Activated CD4-positive, alpha-beta T cell treated with anti-CD3 and anti-CD28 coated beads, Interleukin-2, amount 50 U/mL, for 24 hours (primary cell): ENCODE measurements at places on chromosomes 3 and 15.

GRCh38 chr3:16551342-16551976 is 38.0 kb upstream of the RFTN1 start:
- no peak for DNase-seq

GRCh38 chr15:48253172-48253571 is 47.1 kb downstream of the SLC12A1 start:
- no peak for DNase-seq

DNA sequence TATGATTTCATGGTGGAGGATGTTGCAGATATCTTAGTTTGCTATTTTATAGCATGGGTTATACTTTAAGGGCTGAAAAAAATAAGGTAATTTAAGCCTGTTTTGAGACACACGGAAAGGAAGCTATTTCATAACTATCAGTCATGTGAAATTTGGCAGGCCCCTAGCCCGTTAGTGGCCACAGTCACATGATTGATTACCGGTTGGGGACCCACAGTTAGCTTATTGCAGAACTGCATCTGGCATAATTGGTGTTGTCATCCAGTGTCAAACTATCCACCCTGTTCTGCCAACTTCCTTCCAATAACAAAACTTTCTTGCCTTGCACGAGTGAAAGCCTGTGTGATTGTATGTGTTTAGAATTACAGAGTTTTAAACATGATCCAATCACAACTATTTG is 35.2 kb downstream of the FNDC3B start:
- DNase-seq, result no peak

DNA sequence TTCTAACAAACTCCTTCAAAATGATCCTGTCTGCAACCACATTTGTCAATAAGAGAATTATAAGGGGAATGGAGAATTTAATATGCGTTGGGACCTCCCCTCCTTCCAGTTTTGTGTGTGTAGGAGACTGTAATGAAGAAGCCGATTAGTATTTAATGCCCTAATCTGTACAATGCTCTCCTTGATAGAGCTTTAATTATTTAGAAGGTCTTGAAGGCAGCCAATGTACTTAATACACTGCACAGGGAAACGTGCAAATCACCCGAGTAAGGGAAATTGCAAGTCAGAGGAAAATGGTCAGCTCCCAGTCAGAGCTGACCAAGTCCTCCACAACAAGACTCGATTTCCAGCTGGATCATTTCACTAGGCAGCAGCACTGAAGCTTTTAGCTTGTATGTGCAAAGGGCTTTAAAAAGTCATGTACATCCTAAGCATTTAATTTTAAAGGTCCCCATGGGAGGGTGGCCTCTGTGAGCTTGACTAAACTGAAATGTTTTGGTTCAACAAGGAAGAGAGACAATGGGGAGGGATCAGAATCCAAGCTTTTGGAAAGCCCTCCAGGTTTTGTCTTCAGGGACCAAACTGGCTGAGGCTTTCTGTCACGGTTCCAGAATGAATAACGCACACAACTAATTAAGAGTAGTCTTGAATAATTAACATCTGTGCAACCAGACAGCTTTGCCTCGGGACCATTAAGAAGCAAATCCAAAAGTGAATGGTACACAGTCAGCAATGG is 159.8 kb upstream of the MITF start:
- no peak for DNase-seq

DNA sequence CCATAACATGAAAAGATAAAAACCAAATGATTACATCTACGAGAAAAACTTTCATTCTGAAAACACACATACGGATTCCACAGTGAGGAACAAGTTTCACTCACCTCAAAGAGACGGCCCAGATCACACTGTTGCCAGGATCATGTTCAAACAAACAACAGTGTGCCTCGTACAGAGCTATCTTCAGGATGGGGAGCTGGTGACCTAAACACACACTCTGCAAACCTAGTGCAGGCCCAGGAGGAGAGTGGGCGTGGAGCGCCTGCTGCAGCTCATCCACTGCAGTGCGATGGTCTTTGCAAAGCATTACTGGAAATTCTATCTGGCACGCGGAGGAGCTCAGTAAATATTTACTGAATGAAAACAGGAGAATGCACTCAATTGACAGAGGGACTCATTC is 38.5 kb downstream of the TAMM41 start:
- DNase-seq, result no peak

DNA sequence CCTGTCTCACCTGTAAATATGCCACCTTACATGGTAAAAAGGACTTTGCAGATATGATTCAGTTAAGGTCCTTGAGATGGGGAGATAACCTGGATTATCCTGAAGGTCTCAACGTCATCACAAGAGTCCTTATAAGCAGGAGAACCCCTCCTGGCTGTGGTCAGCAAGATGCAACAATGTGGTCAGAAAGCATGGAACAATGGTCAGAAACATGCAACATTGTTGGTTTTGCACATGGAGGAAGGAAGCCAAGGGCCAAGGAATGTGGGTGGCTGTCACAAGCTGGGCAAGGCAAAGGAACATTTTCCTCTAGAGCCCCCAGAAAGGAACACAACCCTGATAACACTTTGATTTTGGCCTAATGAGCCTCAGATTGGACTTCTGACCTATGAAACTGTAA is 9.4 kb upstream of the SUMF1 start:
- DNase-seq, result no peak

- no peak for DNase-seq
These were observed 340.2 kb downstream of the LRRC3B start for GRCh38 chr3:26962492-26963360.

- no peak for DNase-seq
These were observed 298.3 kb downstream of the SHQ1 start for GRCh38 chr3:72549761-72550581.

DNA sequence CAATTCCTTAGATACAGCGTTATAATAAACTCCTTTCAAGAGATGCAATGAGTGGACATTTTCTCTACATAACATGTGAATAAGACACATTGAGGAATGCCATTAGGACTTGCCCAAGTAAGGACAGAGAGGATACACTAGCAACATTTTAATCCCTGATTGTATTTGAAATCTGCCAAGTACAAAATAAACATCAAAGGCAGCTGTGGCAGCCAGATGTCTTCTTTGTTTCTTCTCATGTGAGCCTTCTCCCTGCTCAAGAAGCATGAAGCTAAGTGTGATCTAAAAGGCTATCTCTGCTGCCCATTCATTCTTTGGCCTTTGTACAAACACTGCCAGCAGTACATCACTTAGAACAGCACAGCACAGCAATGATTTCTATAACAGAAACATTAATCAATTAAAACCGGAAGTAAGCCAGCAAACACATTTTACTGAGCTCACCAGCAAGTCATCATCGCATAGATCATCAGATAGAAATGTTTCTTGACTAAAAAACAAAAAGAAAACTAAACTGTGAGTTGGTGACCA is 364.0 kb downstream of the CNTN6 start:
- DNase-seq, result no peak

DNA sequence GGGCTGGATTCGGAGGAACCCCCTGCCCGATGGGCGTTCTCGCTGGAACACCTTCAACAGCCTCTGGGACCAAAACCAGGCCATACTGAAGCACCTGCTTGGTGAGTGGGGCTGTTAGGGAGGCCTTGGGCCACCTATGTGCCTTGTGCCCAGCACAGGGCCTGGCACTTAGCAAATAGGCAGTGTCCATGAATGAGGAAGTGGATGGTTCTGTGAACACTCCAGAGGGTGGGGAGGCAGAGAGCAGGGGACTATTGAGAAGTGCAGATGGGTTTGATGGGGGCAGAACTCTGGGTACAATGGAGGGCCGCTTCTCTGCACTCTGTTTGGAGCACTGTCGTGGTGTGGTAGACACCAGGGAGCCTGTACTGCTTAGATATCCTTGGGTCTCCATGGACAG is 1.5 kb downstream of the ECE2 start:
- DNase-seq, result no peak

DNA sequence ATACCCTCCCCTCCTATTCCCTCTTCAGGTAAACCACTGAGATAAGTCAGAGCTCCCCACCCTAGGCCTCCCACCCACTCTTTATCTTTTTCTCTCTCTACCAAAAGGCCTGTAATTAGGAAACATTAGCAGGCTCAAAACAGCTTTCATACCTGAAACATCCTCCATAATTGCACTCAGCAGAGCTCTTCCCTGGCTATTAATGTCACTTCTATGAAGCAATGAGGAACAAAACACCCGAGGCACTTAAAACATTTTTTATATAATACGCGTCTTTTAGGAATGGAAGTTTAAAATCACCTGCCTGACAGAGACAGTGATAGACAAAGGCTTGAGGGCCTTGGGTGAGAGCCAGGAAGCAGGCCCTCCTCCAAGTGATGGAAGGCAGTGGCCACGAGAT is 138.9 kb downstream of the EPHB1 start:
- no peak for DNase-seq

DNA sequence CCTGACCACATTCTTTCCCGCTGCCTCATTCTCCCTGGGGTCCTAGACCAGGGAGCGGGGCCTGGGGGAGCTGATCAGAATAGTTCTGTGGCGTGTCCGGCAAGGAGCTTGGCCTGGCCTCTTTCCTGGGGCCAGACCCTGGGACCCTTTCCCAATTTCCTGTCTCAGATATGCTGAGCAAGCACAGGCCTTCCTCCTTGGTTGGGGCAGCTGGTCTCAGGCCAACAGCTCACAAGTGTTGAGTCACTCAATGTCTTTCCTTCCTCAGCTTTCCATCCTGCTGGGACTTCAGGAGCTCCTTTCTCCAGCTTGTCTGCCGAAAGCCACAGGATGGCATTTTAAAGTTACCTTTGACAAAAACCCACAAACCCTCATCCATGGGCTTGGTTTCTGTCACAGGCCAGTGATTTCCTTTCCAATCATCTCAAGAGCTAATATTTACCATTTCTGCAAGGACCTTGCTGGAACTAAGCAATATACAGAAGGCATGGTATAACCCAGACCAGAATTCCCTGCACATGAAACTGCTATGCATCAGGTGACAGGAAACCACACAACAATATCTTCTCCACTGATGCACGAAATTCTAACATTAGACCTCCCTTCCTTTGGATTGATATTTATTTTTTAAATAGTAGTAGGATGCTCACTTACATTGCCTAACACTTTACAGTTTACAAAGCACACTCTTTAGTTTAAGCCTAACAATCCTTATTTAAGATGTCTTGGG is 19.5 kb upstream of the TIMP4 start:
- DNase-seq, result no peak

DNA sequence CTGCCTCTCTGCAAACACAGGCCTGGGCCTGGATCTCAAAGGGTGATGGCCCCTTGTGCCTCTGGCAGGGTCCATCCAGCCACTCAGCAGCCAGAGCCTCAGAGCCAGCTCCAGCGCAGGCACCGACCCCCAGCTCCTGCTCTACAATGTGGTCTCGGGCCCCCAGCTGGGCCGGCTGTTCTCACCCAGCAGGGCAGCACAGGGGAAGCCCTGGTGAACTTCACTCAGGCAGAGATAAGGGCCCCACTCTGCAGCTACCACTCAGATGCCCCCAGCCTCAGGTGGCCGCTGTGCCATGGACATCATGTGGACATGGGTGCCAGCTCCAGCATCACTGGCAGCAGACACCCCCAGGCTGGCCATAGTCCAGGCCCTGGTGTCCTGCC is 173.1 kb downstream of the TBC1D2B start:
- DNase-seq, result no peak

- no peak for DNase-seq
These were observed 44.4 kb upstream of the LARS2 start for GRCh38 chr3:45343947-45344346.

DNA sequence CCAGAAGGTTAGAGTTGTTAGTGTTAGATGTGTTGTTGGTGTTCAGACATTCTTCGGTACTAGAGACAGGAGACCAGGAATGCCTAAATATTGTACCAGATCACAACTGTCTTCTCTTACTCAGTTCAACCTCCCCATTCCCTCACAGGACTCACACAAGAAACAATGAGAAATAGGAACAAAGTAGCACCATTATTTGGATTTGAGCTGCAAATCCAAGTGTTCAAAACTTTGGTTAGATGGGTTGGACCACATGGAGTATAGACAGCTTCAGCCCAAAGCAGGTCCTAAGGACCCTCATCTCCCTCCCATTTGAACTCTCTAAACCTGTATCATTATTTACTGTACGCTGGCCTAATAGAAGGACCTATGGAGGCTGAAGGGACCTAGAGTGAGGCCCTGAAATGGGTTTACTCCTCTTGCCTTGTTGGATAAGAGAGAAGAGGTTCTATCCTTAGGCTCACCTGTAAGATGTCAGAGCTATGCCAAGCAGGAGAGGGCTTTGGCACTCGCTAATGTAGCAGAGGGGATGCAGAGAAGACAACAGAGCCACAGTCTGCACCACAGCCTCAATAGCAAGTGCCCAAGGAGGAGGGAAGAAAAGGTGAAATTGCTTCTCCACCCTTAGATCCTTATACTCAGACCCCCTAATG is 70.9 kb downstream of the FNDC3B start:
- DNase-seq, result no peak

GRCh38 chr15:64197425-64197824 is 34.6 kb upstream of the PPIB start:
- no peak for DNase-seq

DNA sequence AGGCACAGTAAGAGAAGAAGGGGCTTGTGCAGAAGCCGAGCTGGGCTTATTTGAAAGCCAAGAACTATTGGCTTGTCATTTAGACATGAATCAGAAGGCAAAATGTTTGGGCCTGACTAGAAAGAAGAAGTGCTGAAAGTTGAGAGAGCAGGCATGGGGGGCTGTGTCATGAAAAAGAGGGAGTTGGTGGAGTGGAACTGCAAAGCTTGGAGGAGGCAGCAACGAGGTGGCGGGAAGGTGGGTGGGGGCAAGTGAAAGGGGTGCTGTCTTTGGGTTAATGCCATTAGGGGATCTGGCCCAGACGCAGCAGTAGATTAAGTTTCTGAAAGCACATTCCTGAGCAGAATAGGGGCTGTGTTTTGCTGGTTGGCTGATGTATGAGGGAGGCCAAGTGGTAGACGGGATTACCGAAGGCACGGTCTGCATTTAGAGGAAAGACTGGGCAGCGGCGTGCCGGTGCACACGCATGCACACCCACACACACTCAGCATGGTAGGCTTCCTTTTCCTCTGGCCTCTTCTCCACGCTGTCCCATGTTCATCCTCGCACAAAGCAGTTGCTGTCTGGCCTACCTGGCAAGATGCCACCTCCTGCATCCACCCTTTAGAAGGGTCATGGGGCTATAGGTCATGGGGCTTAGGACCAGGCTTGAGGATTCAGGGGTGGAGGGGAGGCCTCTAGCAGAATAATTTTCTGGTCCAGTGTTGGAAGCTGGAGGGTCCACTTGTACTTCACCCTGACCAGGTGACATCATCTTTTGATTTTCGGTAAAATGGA is 43.0 kb downstream of the BOC start:
- DNase-seq, result no peak

DNA sequence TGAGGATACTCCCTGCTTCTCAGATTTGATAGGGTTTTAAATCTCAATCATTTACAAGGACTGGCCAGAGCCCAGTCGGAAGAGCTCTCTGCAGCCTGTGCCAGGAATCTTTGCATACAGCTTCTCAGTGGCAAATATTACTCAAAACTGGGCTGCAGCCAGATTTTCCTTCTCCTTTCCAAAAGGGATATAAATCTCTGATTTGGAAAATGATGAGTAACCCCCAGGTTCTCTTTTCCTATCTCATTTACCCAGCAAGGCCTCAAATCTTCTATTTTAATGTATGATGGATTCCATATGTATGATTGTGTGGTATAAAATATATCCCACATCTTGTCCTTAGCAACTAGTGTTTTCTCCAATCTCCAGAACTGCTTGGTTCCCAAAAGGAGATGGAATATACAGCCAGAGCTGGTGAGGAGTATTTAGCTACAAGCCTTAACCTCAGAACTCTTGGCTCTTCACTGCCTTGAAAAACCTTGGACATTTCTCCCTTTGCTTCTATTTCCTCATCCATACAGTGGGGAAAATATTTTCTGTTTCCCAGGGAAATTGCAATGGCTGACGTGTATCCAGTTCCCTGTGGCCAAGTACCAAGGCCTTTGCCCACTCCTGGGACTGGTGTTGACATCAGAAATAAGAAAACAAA is 114.4 kb downstream of the ATG7 start:
- DNase-seq, result no peak
